NCI-H1092 (cell line): ENCODE measurements at places on chromosomes 13 and 19.
A peak's percentile ranks its signal among the peaks of the same experiment; 100 is the strongest.

DNA sequence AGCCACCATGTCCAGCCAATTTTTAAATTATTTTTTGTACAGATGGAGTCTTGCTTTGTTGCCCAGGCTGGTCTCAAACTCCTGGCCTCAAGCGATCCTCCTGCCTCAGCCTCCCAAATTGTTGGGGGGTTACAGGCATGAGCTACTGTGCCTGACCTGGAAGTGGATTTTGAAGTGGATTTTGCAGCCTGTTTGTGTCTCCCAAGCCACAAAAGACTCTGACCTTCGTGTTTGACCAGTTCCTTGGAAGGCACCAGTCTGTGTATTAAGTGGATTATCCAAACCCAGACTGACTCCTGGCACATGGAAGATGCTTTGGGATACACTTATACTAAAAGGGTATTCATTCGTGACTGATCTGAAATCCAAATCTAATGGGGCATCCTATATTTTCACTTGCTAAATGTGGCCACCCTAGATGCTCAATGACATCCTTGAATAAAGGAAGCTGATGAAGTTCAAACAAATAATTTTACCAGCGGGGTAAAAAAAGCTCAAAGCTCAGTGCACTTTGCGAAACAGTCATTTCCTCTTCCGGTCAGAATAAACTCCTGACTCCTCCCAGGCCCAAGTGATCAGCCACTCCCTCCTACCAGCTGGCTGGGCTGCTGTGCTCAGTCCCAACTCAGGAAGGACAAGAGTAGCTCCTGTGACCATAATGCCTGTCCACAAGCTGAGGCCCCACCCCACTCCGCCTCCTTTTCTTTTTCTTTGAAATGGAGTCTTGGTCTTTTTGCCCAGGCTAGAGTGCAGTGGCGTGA, 32.6 kb upstream of the GATAD2A start:
- no peak for DNase-seq

GRCh38 chr13:19781526-19781925, 1.2 kb downstream of the PSPC1 start:
- DNase-seq: no peak

GRCh38 chr13:110498327-110498726, 63.2 kb downstream of the RAB20 start:
- DNase-seq: no peak

DNA sequence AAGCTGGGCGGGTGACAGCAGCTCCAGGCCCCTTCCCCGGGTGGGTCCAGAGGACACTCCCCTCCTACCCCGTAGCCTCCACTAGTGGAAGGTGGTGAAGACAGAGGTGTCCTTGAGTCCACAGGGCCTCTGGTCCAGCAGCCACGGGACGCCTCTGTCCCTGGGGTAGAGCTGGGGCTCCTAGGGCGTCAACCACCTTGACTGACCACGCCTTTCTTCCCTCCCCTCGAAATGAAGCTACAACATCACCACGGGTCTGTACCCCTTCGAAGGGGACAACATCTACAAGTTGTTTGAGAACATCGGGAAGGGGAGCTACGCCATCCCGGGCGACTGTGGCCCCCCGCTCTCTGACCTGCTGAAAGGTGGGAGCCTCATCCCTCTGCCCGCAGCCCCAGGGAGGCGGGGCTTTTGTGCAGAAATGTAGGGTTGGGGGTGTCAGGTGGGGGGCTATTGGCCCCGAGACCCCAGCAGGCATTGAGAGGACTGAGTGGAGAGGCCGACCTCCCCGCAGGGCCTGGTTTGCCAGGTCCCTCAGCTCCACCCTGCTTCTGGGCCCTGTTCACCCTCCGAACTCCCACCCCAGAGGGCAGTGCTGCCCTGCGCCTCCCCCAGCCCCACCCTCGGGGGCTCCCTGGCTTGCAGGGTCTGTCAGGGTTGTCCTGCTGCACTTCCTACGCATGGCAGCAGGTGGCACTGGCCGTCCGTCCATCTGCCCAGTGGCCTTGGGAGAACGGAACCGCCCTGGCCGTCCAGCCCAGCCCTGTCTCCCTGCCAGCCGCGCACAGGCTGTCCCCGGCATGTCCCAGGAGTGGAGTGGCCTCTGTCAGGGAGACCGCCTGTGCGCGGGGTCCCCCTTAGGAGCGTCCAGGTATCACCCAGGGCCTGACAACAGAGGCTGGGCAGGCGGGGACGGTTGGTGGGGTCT, 15.7 kb downstream of the STK11 start:
- DNase-seq: no peak

DNA sequence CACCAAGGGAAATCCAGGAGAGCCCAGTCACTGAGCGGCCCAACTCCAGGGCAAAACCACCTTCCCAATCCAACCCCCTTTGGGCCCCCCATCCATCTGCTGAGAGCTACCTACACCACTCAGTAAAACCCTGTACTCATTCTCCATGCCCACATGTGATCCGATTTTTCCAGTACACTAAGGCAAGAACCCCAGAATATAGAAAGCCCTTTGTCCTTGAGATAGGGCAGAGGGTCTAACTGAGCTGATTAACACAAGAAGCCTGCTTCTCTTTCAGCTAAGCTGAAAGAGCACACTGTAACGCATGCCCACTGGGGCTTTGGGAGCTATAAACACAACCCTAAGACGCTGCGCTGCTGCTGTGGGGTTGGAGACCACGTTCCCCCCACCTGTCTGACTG, 36.0 kb downstream of the PBX4 start:
- no peak for DNase-seq

DNA sequence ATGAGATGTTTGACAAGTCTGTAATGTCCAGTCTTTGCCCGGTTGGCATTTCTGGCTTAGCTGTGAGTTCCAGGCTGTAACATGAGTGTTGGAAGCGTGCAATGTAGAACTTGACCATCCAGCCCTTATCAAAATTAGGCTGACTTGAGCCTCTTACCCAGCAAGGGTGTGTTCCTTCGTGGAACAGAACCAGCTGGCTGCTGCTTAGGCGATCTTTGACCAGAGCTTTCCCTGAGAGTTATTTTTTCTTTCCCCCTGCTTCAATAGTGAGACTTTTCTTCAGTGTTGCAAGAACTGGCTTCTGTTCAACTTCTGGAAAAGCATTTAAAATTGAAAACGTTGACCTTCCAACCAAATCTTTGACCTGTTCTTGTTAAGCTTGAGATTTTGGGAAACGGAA, 6.5 kb downstream of the TNFSF13B start:
- DNase-seq: no peak

DNA sequence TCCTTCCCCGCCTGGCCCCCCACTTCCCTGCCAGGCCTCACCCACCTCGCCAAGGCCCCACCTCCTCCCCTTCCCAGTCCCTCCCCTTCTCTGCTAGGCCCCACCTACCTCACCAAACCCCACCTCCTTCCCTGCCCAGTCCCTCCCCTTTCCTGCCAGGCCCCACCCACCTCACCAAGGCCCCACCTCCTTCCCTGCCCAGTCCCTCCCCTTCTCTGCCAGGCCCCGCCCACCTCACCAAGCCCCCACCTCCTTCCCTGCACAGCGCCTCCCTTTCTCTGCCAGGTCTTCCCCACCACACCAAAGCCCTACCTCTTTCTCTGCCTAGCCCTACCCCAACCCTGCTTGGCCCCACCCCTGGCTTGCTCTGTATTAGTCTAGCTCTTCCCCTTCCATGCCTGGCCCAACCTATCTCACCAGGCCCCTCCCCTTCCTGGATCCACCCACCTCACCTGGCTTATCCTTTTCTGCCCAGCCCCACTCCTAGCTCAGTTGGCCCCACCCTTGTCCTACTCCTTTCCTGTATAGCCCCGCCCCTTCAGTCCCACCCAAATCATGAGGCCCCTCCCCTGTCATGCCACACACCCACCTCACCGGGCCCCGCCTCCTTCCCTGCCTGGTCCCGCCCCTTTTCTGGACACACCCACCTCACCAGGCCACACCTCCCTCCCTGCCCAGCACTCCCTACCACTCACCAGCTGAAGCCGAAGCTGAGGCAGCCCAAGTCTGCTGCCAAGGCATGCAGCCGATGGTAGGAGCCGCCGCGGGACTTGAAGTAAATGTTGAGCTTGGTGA, 16.2 kb downstream of the CERS1 start:
- no peak for DNase-seq

- DNase-seq: no peak
Measured at GRCh38 chr13:84823528-84823927, 941.3 kb upstream of the SLITRK1 start.

- DNase-seq: no peak
Measured at GRCh38 chr19:33780746-33781145, 15.9 kb upstream of the KCTD15 start.

DNA sequence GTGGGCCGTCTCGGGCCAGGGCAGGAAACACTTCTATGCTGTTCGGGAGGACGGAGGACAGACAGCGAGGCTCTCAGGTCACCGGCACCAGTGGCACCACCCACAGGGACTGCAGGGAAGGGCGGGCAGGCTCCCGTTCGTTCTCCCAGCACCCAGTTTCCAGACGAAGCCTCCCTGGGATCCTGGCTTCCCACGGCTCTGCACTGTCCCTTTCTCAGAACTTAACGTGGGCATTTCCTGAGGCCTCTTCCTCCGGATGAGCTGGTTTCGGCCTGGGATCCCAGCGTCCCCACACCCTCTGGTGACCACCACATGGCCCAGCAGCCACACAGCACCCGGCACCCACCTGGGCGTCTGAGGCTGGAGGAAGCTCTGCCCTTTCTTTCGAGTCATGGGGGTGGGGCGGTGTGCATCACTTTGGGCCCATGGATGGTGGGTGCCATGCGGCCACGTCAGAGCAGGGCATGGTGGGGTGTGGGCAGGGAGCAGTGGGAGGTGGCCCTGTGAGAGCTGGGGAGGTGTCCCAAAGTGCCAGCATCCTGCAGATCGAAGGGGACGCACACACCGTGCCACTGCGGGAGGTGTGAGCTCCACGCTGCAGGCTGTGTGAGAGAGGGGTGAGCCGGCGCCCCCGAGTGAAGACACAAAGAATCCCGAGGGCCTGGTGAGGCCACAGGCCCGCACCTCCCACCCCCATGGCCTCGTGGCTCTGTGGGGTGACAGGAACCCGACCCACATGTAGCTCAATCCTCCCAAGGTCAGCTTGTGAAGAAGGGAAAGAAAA, 38.7 kb upstream of the GRTP1 start:
- no peak for DNase-seq

DNA sequence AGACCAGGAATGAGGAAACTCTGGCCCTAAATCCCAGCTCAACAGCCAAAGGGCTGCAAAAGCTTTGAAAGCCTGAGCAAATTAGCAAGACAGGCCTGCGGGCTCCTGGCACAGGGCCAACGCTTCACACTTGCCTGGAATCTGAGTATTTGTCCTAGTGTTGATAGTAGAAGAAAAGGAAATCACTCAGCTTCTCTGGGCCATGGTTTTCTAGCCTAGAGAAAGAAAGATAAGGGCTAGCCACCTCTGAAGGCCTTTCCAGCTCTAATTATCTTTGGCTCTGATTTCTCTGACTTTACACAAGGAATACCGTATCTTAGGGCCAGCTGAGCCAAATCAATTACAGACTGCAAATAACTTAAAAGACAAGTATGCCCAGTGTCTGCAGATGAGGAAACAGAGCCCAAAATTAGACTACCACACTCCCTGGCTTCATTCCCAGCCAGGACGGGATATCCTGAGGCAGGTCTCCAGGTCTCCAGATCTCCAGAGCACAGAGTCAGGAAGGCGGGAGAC, 69.6 kb downstream of the STK24 start:
- DNase-seq: peak; percentile 38

DNA sequence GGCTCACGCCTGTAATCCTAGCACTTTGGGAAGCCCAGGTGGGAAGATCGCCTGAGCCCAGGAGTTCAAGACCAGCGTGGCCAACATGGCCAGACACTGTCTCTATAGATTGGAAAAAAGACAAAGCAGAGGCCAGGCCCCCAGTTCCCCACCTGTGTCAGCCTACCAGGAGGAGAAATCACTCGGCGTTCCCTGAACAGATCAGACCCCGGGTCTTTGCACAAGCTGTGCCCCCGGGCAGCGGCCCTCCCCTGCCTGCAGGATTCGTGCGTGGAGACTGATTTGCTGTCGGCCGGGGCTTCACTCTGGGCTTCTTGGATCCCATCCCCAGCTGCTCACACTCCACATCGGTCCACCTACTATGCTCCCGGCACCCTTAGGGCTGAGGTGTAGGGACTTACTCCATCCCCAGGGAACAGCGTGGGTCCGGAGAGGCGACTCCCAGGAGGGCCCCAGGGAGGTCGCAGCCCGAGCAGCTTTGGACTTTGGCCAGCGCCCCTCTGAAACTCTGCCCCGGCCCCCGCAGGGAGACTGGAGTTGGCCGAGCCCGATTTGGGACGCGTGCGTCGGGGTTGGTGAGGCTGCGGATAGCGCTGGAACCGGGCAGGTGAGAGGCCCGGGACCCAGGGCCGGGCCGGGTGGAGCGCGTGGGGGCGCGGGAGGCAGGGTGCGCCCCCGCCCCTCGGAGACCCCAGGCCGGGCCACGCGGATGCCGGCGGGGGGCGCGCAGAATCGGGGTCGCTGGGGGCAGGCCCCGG, 515 bp upstream of the EFNA2 start:
- no peak for DNase-seq

DNA sequence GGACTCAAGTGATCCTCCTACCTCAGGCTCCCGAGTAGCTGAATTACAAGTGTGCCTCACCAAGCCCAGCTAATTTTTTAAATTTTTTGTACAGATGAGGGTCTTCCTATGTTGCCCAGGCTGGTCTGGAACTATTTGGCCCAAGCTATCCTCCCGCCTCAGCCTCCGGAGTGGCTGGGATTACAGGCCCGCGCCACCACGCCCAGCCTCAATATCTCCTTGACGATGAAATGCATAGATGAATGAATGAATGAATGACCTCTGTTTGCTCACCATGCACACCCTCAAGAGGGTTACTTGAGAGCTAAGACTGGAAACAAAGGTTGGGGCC, 14.9 kb upstream of the AP1M2 start:
- no peak for DNase-seq

- DNase-seq: no peak
Measured at GRCh38 chr13:111168107-111168506, 53.0 kb downstream of the ARHGEF7 start.

GRCh38 chr19:45171211-45171623, 6.8 kb downstream of the TRAPPC6A start:
- no peak for DNase-seq

DNA sequence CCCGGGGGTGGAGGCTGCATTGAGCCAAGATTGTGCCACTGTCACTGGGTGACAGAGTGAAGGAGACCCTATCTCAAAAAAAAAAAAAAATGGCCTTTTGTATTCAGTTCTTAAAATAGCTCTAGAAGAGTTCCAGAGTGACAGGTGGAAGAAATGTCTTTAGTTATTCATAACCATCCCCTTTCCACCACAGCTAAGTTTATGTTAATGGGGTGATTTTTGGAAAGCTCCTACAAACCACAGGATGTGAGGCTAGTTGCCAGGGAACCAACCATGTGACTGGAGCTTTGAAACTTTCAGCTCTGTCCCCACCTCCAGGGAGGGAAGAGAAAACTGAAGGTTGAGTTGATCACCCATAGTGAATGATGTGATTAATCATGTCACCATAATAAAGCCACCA, 6.9 kb downstream of the ZNF490 start:
- no peak for DNase-seq
